ENCODE measurements at places on chromosomes 7 and 10.
A peak's percentile ranks its signal among the peaks of the same experiment; 100 is the strongest.

DNA sequence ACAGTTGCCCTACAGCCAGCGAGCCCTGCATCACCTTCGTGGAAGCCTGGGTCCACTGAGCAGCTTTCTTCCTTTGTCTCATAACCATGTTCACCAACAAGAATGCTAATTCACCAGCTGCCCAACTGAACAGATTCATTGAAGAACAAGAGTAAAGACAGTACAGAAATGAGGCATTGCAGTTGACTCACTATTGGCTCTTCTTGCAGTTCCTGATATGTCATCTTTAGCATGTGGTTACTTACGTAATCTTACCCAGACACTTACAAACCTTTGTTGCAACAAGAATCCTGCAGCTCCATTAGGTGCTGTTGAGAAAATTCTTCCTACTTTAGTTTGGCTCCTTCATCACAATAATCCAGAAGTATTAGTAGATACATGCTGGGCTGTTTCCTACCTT is 174.0 kb upstream of the TPK1 start:
- no peak for DNase-seq

GRCh38 chr7:7791523-7791922 is 73.1 kb upstream of the RPA3 start:
- DNase-seq = no peak

- DNase-seq = no peak
These were observed 2.9 kb upstream of the CD36 start for GRCh38 chr7:80635533-80635932.

DNA sequence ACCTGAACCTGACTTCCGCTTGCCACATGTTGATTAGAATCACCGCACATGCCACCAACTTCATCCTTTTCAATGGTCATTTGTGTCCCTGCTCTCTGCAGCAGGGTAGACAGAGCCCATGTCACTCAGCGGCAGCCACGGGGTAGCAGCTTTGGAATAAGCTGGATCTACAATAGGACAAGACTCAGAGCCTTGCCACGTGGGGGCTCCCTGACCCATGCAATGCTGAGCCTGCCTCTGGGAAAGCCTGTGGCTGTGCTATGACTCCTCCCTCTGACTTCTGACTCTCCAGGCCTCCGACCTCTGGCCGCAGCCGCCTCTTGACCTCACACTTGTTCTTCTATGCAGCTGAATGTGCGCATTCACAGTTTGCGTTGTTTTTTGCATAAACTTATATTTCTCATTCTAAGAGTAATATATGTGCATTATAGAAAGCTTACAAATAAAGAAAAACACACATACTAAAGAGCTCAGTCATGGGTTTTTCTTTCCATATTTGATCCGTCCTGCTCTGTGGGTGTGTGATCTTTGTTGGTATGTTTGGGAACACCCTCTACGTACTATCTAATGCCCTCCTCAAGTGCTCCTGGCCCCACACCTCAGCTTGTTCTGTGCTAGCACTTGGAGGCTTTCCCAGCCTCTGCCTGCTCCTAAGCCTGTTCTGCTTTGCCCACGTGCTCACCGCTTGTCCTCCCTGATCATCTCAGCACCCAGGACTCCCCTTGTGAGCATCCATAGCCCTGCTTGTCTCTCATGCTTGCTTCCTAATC is 198.0 kb upstream of the MKI67 start:
- no peak for DNase-seq

DNA sequence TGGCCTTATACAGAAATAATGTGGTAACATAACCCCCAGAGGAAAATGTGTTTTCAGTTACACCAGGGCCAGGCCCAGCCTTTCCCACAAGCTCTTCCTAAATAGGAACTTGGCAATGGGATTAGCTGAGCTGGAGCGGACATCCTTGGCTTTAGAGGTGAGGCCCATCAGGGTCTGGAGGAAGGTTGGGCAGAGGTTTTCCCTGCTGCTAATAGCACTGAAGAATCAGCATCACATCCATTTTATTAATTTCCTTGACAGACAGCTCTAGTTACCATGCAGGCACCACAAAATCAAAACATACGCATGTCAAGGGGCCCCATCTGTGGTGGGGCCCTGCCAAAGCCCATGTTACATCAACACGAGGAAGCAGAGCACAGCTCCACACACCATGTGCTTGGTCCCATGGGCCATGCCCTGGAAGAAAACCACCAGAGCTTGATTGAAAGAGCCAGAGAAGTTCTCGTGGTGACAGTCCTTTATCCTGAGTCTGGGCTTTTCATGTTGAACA is 566.6 kb downstream of the KCNMA1 start:
- no peak for DNase-seq

GRCh38 chr10:95275726-95276366 is 15.0 kb downstream of the PDLIM1 start:
- DNase-seq = no peak

DNA sequence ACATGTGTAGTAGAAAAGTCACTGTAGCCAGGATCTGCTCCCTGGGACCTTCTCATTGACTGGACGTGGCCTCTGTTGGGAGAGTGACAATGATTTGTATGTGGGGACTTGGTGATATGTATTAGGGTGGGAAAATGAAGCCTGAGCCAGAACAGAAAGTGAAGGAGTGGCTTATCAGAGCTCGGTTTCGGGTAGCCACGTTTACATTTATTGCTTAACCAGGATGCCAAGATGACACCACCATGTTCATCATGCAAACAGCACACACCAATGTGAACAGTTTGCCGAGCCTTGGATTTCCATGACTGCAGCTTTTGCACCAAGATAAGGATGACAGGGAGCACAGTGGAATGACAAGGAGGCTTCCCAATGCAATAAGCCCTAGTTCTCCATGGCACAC is 112.8 kb upstream of the STK17A start:
- no peak for DNase-seq

GRCh38 chr7:130299866-130300265 is 6.9 kb downstream of the CPA4 start:
- no peak for DNase-seq

DNA sequence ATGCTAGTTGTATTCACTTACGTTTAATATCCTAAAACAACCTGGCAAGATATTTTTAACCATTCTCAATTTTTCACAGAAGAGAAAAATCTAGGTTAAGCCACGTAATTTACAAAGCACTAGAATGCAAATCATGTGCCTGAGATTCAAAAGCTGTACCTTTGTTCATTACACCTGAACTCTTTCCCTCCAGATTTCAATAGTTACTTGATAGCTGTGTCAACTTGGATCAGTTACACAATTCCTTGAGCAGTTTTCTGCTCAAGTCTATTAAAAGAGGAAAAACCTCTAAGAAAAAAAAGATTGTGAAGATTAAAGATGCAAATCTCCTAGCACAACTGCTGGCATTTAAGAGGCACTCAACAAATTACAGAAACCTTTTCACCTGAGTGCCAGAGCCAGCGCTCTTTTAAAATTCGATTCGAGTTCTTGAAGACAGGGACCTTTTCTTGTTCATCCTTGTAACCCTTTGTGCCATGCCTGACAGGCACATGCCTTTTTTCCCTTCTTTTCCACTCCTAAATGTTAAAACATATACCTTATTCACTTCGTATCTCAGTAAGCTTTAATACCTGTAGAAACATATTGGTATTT is 886 bp downstream of the NSUN6 start:
- no peak for DNase-seq

DNA sequence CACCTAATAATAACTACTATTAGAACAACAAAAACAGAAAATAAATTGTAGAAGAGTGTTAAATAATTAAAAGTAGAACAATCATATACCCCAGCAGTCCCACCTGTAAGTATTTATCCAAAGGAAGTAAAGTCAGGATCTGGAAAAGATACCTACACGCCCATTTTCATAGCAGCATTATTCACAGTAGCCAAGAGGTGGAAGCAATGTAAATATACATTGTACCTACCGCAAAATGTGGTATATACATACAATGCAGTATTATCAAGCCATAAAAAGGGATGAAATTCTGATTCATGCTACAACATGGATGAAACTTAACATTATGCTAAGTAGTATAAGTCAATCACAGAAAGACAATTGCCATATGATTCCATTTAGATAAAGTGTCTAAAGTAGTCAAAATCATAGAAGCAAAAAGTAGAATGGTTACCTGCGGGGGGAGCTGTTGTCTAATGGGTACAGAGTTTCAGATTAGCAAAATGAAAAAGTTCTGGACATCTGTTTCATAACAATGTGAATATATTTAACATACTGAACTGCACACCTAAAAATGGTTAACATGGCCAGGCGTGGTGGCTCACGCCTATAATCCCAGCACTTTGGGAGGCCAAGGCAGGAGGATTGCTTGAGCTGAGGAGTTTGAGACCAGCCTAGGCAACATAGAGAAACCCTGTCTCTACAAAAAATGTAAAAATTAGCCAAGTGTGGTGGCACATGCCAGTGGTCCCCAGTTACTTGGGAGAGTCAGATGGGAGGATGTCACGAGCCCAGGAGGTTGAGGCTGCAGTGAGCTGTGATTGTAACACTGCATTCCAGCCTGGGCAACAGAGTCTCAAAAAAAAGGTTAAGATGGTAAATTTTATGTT is 6.0 kb upstream of the TMED4 start:
- peak; percentile 32 for DNase-seq

GRCh38 chr7:116986611-116987565 is 33.6 kb downstream of the ST7 start:
- DNase-seq = no peak

DNA sequence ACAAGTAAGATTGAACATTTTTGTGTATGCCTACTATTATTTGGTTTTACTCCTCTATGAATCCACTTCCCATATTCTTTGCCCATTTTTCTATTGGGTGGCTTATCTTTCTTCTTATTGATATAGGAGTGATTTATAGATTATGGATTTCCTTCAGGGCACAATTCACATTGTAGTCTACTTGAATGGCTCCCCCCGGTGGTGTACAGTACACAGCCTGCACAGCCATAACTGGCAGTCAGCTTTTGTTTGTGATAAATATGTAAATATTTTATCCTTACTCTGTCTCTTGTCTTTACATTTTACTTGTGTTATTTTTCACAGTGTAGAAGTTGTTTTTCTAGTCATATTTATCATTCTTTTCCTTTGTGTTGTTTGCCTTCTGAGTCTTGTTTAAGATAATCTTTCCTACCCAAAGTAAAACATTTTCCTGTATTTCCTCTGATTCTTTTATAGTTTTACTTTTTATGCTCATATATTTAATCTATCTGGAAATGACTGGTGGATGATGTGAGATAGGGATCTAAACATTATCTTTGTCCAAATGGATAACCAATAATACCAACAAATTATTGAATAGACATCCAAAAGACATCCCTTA is 23.9 kb upstream of the CALD1 start:
- DNase-seq = no peak

- DNase-seq = no peak
These were observed 22.0 kb downstream of the KLF6 start for GRCh38 chr10:3763035-3763456.

- DNase-seq = no peak
These were observed 87.0 kb upstream of the IGFBP3 start for GRCh38 chr7:46007990-46008643.

DNA sequence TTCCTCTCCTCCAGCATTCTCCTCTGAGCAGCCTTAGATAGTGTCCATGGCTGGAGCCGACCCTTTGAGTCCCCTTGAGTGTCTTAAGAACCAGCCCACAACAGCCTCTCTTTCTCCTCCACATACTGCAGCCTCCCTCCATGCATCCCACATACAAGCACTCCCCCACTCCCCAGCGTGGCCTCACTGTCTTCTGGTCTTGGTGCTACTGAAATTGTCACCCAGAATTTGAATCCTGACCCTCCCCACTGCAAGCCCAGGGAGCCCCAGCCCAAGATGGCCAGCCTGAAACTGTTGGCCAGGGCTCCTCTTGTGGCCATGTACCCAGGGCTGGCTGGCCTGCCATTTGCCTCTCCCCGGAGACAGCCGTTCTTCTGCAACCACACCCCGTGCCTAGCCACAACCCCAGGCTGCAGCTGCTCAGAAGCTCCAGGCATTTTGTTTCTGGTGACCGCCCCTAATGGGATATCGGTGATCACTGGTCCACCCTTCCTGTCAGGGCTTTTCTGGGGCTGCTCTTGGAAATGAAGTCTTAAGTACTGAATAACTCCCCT is 18.8 kb upstream of the SH2D4B start:
- DNase-seq = no peak

GRCh38 chr7:41029072-41029499 is 673.8 kb downstream of the INHBA start:
- no peak for DNase-seq

GRCh38 chr7:17448479-17449423 is 150.3 kb downstream of the AHR start:
- DNase-seq = no peak

GRCh38 chr10:84755311-84755710 is 426.9 kb downstream of the CCSER2 start:
- no peak for DNase-seq

GRCh38 chr10:47038881-47039561 is 127.8 kb downstream of the PTPN20 start:
- no peak for DNase-seq

GRCh38 chr10:44259090-44259874 is 125.6 kb downstream of the CXCL12 start:
- DNase-seq = no peak

GRCh38 chr10:79044036-79044632 is 24.6 kb upstream of the ZMIZ1 start:
- DNase-seq = no peak

DNA sequence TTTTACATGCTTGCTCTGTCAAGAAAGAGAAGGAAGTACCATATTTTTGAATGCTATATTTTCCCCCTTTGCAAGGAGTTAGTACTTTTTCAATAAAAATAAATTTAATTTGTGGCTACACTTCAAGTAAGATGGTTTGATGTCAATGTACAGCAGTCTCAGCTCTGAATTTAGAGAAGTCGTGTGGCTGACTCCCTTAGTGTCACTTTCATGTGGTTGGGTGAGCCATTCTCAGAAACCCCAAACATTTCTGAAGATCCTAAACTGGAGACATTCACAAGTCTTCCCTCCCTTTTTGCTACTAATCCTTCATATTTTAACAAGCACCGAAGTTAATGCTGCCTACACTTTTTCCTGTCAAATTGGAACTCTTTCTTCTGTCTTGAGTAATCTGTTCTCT is 244.4 kb downstream of the DYNC1I1 start:
- no peak for DNase-seq

GRCh38 chr7:78284945-78285344 is 486.4 kb downstream of the PHTF2 start:
- no peak for DNase-seq

DNA sequence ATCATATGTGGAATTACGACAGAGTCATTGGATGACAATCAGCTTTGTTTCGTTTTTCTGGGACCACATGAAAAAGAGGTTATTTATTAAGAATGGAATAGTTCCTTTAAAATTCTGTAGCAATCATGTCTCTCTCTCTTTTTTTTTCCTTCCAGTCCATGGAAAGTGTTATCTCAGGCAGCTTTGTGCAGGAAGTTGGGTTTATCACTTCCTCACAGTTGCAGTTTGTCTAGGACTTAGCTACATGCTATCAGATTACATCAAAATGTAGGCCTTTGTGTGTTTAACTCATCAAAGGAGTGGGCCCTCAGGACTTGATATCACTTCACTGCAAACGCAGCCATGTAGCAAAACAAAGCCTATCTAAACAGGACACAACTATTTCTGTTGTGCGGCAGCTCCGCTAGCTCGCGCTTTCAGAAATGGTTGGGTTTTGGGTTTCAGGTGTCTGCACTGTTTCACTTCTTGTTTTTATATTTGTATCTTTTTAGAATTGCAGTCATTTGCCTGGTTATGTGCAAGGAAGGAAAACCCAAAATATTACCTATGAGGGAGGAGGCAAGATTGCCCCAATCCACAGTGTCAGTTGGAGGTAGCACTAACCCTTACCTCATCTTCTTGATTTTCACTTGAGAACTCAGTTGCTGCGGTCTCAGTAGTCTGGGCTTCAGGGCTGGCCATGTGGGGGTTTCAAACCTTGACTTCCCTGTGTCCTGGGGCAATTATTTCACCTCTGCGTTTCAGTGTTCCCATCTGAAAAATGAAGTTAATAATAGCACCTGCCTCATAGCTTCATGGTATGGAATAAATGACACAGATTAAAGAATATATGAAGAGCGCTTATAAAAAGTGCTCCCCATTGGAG is 66.7 kb downstream of the HHEX start:
- DNase-seq = no peak
